ENCODE measurements at places on chromosomes 16 and 17.

DNA sequence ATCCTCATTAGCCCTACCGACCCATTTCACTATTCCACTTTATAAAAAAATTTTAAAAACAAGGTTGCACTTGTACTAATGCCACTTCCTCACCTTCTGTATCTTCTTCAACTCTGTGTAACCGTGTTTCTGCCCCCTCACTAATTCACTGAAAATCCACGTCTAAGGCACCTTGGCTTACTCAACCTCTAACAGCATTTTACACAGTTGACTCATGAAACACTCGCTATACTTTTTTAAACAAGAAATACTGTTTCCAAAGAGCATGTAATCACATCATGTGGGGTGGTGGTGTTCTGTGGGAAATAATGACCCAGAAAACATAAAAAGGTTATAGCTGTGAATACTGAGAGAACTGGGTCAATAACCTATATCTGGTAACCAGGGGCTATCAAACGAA is 79.9 kb downstream of the NCOR1 start:
- DNase-seq, result no peak

DNA sequence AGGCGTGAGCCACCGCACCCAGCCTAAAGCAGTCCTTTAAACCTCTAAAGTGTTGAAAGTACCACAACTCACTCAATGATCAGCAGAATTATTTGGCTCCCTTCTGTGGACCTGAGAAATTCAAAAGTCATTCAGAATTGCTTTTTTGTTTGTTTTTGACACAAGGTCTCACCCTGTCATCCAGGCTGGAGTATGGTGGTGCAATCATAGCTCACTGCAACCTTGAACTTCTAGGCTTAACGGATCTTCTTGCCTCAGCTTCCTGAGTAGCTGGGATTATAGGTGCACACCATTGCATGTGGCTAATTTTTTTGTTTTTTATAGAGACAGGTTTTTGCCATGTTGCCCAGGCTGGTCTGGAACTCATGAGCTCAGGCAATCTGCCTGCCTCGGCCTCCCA is 44.3 kb downstream of the TRAF4 start:
- no peak for DNase-seq

- DNase-seq, result no peak
These were observed 25.4 kb downstream of the PCTP start for GRCh38 chr17:55776271-55776670.

DNA sequence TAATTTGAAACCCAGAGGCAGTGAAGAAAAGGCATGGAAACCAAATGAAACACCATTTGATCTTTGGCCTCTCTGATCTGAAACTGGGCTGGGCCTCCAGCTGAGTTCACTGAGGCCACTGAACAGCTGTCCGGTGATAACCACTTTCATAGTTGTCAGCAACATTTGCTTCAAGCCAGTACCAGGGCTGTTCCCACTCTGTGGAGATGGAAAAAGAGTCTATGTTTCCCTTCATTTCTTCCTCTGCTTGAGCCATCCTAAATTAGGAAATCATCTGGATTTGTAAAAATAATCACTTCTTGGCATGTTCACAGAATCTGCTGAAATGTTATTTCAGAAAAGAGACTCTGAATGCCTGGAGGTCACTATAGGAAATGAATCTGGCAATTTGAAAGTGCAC is 119.3 kb downstream of the STX8 start:
- peak; percentile 67 for DNase-seq

- DNase-seq, result no peak
These were observed 4.0 kb downstream of the CA4 start for GRCh38 chr17:60153606-60154390.

DNA sequence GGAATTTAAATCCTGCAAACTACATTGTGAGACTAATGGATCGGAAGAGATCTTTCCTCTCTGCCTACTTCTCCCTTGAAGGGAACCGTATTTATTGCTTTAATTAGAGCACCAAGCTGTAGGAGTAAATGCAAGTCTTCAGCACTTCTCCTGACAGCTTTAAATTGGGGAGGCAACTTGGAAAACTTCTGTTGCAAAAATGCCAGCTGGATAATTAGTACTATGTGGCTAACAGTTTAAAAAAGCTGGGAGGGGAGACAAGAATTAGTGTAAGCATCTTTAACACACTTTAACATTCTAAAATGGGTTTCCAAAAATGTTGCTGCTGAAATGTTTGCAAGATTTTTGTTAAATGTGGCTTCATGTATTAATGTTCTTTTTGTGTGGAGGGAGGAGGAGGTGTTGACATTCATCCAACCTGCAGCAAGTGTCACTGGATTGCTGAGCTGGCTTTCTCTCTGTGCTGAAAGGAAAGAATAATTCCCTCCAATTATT is 108.5 kb downstream of the PCTP start:
- no peak for DNase-seq

DNA sequence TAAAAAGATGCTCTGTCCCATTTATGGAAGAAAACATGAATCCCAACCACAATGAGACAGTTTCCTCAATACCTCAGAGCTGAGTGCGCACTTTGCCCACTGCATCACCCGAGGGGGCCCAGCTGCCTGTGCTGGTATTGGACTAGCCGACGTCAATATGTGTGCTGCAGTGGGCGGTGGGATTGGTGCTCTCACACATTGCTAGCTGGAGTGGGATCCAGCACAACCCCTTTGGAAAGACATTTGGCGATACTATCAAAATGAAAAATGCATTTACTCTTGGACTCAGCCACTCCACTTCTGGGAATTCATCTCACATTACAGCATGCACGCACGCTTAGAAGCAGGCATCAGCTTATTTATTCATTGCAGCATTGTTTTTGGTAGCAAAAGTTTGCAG is 289.2 kb upstream of the FOXF1 start:
- no peak for DNase-seq

DNA sequence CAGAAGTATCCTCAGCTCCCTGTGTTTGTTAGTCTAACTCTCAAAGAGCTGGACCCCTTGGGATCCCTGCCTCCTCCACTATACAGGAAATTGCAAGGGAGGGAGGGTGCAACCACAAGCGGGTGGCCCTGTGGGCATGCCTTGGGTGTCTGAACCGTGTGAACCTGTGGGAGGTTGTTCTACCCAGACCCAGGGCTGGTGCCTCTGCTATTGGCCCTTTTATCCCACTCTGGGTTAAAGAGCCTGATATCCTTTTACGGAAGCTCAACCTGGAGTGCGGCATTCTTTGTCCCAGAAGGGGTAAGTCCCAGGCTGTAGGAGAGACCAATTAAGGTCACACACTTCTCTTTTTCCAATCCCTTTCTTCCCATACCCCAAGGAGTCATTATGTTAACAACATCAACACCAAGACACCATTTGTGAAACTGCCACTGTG is 53.4 kb downstream of the ARSG start:
- DNase-seq, result no peak

DNA sequence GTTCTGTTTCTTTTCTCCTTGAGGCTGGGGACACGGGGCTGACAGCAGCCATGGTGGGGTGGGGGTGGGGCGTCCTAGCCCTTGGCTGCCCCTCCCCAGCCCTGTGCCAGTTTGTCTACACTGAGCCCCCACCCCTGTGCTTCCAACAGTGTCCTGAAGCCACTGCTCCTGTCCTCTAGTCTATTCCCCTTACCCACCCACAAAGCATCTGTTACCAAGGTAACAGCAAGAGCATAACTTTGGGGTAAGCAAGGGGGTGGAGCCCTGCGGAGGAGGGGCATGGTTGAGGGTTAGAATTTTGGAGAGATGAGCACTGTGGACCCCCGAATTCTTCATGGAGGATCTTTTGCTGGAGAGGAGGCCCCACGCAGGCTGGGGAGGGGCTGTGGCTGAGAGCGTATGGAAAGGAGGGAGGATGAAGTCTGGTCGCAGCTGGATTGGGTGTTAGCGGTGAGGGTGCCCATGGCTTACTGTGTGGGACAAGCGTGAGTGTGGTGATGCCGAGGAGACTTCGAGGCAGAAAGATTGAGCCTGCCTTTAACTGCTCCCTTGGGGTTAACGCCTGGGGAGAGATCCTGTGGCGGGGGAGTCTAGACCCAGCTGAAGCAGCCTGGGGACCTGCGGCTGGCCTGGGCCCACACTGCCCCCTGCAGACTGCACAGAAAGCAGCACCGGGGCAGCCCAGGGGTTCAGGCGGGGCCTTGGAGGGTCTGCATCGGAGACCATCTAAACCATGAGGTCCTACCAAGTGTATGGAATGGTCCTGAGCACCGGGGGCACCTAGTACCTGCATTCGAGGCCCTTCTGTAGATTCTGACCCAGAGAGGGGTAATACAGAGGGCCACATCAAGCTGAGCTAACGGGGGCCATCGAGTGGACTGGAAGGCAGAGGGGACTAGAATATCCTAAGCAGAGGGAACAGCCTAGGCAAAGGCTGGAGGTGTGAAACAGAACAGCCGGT is 6.1 kb upstream of the STAC2 start:
- DNase-seq, result no peak

DNA sequence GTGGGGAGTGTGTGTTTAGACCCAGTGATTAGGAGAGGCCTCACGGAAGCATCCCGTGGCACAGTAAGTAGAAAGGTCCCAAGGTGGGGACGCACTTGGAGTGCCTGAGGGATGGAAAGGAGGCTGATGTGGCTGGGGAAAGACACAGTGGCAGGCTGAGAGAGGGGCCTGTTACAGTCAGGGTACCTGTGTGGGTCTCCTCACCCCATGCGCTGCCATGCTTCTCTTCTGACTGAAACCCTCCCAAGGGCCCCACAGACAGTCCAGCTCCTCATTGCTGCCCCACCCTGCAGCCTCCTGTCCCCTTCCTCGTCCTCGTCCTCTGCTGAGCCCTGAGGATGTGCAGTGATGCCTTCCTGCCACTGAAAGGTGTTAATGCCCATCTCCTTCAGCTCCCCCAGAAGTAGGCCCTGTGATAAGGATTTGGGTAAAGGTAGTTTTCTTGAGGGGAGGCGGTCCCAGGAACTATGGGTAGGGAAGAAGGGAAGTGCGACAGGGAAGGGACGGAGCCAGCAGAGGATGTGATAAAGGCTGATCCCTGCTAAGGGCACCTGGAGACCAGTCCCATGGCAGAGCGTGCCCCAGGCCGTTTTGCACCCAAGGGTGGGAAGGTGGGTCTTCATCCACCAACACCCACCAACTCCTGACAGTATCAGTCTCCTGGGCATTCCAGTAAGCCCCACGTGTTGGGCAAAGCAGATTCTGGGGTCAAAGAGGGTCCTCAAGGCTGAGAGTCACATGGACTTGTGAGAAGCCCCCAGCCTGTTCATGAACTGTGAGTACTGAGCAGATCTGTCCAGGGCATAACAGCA is 237.2 kb downstream of the GSG1L start:
- DNase-seq, result no peak

- DNase-seq, result peak; percentile 48
These were observed 188.7 kb upstream of the GSE1 start for GRCh38 chr16:85424260-85425073.

GRCh38 chr16:67413978-67414911 is 2.0 kb downstream of the ZDHHC1 start:
- DNase-seq, result no peak

GRCh38 chr17:1202291-1202690 is 22.5 kb upstream of the ABR start:
- no peak for DNase-seq

All from right lobe of liver (tissue), 6 donors.